CD4-positive, alpha-beta T cell treated with Interleukin-12 subunit alpha and Interleukin-12 subunit beta, for 1 hour (primary cell): ENCODE measurements at places on chromosomes 1 and 21.

DNA sequence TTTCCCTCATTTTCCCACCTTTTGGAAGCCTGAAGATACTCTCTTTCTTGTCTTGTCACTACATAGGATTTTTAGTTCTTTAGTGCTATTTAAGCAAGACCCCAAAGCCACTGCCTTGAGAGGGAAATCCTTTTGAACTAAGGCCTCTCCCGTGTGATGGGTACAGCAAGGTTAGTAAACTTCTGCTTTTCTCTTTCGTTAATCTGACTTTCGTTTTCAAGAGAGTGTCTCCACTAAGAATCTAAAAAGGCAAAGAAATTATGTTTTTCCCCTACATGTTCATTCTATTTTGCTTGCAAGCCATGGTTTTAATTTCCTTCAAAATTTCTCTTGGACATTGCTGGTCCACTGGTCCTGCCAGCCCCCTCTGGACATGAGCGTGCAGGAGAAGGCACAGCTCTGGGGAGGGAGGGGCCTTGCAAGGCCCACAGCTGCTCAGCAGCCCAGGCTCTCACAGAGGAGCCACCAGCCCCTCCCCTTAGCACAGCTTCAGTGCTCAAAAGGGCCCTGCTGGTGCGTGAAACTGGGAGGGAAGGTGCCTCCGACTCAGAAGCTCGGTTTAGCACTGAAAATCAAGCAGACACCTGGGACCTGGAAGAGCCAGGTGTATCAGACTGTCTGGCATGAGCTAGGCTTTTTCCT, 210.9 kb upstream of the GALNT2 start:
- no peak for DNase-seq

DNA sequence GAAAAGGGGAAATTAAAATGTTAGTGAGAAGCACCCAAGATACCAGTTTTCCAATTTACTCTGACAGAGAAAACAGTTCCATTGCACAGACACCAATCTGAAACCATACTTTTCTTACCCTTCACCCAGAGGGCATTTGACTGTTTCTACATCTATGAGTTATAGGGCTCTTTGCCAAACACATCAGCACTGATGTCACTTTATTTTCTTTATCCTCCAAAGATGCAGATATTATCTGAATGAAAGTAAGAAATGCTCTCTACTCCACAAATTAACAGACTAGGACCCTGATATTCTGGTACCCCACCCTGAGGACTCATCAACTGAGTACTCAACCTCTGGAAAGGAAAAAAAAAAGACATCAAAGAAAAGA, 24.2 kb upstream of the PEX19 start:
- DNase-seq = no peak

DNA sequence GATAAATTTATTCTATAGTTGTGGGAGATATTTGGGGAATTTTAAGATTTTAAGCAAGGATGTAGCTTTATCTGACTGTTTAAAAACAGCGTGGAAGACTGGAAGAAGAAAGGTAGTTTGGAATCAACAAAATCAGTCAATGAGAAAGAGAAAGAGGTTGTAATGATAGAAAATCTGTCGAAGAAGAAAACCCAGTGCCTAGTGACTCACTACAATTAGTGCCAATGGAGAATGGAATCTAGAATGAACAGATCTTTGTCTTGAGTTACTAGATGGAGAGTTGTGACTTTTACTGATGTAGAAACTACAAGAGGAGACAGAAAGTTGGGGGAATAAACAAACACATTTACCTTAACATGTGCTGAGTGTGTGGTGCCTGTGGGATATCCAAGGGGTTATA, 577.8 kb upstream of the NR5A2 start:
- DNase-seq = no peak

DNA sequence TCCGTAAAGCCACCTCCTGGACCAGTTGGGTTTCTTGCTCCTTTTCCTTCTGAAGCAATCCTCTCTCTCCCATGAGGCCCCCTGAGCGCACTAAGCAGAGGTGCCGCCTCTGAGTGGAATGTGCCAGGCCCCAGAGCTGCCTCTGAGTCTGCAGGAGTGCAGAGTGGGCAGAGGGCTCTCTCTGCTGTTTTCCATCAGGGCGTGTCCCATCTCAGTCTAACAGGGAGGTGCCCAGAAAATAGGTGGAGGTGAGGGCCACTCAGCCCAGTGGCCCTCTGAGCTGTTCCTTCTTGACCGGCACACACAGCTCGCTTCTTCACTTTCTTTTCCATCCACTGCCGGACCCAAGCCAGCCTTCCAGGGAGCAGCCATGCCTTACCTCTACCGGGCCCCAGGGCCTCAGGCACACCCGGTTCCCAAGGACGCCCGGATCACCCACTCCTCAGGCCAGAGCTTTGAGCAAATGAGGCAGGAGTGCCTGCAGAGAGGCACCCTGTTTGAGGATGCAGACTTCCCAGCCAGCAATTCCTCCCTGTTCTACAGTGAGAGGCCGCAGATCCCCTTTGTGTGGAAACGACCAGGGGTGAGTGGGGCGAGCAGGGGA, at the start of gene CAPN9:
Gene CAPN9 (plus strand): TSS at position 262 of the 604 bp plus-strand sequence. CDS start 109 bp downstream, at position 371.
- no peak for DNase-seq

- no peak for DNase-seq
These were observed 8.1 kb downstream of the TP53BP2 start for GRCh38 chr1:223837687-223838086.

- DNase-seq = no peak
These were observed 23.6 kb upstream of the CTH start for GRCh38 chr1:70387507-70387906.

- no peak for DNase-seq
These were observed 164.8 kb upstream of the JUN start for GRCh38 chr1:58948671-58949070.

DNA sequence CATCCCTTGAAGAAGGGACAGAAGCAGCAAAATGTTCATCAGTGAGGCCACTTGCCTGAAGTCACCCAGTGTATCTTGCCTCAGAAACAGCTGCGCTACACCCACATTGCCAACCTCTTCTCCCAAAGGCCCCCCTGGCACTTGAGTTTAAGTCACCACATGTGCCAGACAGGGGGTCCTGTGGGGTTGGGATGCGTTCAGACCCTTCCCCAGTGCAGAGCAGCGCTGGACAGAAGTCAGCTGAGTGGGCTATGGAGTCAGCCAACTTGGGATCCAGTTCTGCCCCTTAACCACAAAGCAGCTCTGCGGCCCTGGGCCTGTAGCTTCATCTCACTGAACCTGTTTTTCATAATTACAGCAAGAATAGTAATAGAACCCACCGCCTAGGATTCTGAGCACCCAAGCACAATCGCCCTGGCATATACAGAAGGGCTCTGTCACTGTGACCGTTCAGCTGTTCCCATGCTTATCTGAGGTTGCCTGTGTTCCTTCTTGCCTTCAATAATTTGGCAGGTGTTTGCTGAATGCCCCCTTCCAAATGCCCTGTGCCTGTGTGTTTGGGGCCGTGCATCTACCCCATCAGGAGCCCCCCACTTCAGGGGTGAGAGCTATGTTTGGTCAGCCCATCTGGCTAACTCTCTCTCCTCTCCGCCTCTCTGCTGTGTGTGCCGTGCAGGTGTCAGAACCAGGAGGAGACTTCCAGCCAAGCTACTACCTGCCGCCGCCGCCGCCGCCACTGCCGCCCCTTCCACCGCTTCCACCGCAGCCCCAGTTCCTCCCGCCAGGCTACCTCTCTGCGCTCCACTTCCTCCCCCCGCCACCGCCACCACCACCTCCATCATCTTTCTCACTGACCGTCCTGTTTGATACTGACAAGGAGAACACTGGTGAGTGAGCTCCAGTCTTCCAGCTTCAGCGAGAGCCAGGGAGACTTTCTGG, 5.0 kb downstream of the DMRTB1 start:
- no peak for DNase-seq

GRCh38 chr1:8047686-8048445, 21.8 kb upstream of the ERRFI1 start:
- DNase-seq = no peak

- DNase-seq = no peak
These were observed 2.9 kb downstream of the KCNE1 start for GRCh38 chr21:34509151-34509550.

- DNase-seq = no peak
These were observed 12.1 kb downstream of the PGBD2 start for GRCh38 chr1:248918131-248918530.

GRCh38 chr1:17440074-17440826, 773 bp upstream of the RCC2 start:
- DNase-seq = no peak

- no peak for DNase-seq
These were observed 19.3 kb downstream of the IPO9 start for GRCh38 chr1:201848230-201848629.

GRCh38 chr1:178488393-178488792, 8.4 kb downstream of the CLEC20A start:
- no peak for DNase-seq

- DNase-seq = no peak
These were observed 84.0 kb downstream of the PTPRU start for GRCh38 chr1:29320156-29320940.
